ENCODE measurements at places on chromosomes 3 and 15.

DNA sequence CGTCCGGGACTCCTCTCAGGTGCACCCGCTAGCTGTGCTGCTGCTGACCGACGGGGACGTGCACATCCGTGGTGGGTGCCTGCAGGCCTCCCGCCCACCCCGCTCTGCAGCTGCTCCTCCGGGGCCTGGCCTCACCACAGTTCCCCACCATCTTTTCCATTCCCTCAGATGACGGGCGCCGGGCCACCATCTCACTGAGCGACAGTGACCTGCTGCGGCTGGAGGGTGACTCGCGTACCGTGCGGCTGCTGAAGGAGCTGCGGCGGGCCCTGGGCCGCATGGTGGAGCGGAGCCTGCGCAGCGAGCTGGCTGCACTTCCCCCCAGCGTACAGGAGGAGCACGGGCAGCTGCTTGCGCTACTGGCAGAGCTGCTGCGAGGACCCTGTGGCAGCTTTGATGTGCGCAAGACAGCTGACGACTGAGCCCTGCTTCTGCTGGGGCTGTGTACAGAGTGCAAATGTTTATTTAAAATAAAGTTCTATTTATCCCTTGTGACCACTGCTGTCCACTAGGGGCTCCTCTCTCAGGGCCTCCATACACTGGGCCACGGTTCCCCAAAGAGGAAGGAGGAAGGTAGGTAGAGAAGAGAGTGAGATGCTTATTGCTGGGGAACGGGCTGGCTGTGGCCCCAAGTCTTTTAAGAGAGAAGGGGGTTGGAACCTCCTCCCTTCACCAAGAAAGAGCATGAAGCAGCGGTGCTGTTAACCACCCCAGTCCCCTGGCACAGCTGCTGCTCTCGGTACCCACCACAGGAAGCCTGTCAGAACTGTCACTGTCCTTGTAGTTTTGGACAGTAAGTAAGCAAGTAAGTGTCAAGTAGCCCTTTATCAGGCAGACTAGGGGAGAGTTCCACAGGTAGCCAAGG, 47.0 kb downstream of the DHX30 start:
- no peak for DNase-seq

GRCh38 chr15:69723404-69724096, 270.9 kb downstream of the RPLP1 start:
- DNase-seq, result no peak

- DNase-seq, result no peak
Measured at GRCh38 chr3:40657623-40658022, 132.9 kb downstream of the ZNF621 start.

DNA sequence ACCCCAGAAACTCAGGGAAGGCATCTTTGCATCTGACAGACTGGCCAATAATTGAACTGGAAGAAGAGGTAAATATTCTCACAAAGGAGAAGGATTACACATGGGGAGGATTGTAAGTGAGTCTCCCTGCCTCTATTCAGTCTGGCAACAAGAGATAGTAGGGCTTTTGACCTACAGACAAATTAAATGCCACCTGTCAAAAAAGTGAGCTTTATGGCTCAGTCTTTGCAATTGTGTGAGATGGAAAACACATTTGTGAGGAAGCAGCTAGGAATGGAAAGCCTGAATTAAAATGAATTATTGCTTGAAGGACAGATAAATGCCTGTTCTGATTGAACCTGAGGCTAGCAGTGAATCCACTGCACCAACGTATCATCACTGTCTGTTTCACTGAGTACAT, 173.3 kb upstream of the GOLIM4 start:
- DNase-seq, result no peak

DNA sequence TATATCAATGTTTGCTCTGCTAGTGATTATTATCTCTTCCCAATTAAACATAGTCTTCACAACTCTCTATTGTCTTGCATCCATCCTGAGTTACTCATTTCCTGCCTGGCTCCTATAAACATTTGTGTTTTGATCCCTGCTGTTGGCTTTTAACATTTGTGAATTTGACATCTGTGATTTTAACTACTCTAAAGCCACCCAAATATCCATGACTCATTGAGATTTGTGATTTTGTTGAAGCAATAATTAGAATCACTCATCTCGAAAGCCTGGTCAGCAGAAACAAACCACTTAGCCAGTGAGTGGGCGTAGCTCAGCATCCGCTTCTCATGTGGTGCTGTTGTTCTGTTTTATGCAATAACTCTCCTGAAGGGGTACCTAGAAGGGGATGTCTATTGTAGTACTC, 174.3 kb upstream of the ZBTB20 start:
- DNase-seq, result no peak

DNA sequence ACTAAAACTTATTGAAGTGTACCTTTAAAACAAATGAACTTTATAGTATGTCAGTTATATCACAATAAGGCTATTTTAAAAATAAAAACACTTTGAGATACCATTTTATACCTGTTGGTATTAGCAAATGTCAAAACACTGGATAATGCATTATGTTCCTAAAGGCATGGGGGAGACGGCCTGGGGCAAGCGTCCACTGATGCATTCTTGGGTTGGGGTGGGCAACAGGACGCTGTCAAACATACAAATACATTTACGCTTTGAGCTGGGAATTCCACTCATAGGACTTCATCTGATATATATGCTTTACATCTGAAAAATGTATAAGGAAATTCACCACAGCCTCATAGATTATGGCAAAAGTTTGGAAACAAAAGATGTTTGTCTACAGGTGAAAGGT, 7.6 kb upstream of the GATA2 start:
- DNase-seq, result no peak

- no peak for DNase-seq
Measured at GRCh38 chr3:12985148-12985547, 88.1 kb downstream of the IQSEC1 start.

- peak; percentile 47 for DNase-seq
Measured at GRCh38 chr3:125990253-125990970, 21.4 kb downstream of the ROPN1B start.

DNA sequence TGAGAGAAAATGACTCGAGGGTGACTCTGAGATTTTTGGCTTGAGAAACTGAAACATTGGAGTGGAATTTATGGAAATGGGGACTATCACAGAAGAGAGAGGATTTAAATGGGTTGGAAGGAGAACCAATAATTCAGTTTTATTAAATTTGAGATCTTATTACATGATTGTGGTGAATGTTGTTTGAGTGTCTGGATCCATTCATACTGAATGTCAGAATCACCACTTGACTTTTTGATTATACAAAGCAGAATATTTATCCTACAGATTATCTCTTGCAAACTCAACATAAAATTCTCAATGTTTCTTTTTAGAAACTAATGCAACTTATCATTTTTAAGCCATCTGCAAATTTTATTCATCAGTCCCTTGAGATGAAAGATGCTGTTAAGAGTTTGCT, 332.8 kb downstream of the CNTN3 start:
- no peak for DNase-seq

- no peak for DNase-seq
Measured at GRCh38 chr15:58503139-58504027, 71.6 kb downstream of the LIPC start.

Data from inflammatory macrophage treated with lipopolysaccharide for 1 hour (primary cell).